ENCODE measurements at places on chromosomes 2 and 18.

DNA sequence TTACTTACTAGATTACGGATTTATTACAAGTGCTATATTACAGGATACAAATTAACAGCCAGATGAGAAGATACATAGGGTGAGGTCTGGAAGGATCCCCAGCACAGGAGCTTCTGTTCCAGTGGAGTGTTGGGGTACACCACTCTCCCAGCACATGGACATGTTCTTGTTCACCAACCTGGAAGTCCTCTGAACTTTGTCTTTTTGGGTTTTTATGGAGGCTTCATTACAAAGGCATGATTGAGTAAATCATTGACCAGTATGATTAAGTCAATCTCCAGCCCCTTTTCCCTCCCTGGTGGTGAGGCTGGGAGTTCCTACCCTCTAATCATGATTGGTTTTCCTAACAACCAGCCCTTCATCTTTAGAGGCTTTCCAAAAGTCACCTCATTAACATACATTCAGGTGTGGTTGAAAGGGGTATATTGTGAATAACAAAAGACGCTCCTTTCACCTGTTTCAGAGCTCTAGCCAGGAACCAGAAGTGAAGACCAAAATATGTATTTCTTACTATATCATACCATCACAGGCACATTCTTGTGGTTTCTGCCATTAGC is 38.3 kb downstream of the APLF start:
- no peak for DNase-seq

- DNase-seq, result no peak
Measured at GRCh38 chr2:234566622-234567021, 69.7 kb upstream of the ARL4C start.

GRCh38 chr18:50662177-50662576 is 102.3 kb downstream of the MAPK4 start:
- DNase-seq, result no peak

DNA sequence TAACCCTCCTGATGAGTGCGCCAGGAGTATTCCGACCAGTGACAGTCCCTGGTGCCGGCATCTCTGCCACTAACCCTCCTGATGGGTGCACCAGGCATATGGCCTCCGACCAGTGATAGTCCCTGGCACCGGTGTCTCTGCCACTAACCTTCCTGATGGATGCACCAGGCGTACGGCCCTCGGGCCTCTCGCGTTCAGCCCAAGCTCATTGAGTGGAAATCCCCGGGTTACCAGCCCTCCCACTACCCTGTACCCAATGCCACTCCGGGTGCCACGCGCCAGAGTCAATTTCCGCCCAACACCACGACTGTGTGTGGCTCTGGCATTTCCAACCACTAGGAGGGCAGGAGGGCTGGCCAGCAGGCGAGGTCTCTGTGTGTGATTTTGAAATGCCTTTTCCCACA is 11.7 kb upstream of the GPC1 start:
- no peak for DNase-seq

DNA sequence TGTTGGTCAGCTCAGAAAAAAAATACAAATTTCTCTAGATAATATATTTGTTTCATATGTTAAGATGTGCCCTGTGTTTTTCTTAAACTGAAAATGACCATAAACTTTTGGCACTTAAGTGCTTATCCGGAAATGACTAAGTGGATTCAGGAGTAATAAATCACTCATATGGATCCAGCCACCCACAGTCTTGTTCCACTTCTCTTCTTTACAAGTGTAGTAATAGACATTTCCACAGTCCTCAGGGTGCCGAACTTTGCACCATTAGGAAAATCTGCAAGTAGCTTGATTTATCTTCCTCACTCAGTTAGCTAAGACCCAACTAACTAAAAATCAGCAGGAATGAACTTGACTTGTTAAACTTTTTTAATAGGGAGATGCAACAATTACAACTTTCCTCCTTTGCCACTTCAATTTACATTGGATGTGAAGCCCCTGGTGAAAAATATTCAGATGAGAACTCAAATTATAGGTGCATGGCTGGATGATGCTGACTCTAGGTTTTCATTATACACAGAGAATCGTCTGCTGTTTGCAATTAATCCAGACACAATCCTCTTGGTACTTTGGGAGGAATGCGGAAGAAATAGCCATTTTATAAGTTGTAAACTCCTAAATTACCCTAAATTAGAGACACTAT is 322.5 kb downstream of the ARHGAP15 start:
- DNase-seq, result no peak

GRCh38 chr2:166727095-166727494 is 161.2 kb upstream of the XIRP2 start:
- no peak for DNase-seq

DNA sequence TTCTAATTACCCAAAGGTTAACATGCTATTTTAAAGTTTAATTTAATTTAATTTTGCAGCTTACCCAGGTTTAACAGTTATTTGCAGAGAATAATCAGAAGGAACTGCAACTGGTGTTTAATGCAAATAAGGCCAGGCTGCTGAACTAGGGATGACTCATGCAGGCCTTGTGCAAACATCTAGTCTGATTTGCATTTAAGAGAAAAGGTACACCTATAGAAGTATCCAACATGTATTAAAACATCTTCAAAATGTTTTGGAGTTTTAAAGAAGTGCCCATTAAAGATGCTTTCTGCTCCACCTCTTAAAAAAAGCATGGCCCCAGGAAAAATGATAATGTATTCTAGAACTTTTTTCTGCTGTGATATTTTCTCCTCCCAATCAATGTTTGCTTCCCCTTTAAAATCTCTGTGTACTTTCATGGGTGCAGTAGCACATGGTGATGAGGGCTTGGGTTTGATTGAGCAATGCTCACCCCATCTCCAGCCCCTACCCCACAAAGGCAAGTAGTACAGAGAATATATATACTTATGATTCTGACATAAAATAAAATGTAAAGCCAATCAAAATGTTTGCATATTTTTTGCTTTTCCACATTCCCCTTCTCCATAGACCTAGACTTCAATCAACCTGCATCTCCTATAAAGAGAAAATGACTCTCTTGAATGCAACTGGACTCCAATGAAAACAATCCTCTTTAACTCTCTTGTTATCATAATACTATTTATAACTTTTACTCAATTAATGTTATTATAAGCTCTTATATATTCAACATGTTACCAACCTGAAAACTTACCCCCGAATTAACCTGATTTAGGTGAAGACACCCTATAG is 54.1 kb downstream of the ATP8B1 start:
- DNase-seq, result no peak

GRCh38 chr2:147952118-147952517 is 68.4 kb downstream of the ORC4 start:
- DNase-seq, result no peak

- DNase-seq, result no peak
Measured at GRCh38 chr18:48711651-48712486, 173.0 kb downstream of the CTIF start.

GRCh38 chr2:230537531-230537976 is 121.6 kb downstream of the SP100 start:
- DNase-seq, result peak; percentile 39

DNA sequence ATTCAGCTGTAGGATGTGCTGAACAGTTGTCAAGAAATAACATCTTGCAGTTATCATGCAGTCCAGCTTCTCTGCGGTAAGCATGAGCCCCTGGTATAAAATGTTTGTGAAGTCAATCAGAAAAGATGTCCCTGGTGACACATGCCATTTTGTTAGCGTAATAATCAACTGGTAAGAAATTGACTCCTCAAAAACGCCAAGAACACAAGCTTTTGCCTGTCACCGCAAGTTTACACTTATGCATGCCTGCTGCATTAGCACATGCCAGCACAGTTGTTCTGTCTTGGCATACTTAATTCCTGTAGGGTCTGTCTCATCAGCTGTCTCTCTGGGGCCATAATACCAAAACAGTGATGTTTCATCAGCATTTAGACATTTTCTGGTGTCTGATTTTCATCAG is 524.8 kb upstream of the DSEL start:
- no peak for DNase-seq

- DNase-seq, result no peak
Measured at GRCh38 chr2:218218268-218219185, 1.5 kb downstream of the ARPC2 start.

GRCh38 chr2:221705185-221705877 is 133.2 kb upstream of the EPHA4 start:
- no peak for DNase-seq

GRCh38 chr2:181574321-181574720 is 82.6 kb downstream of the CERKL start:
- no peak for DNase-seq

- DNase-seq, result no peak
Measured at GRCh38 chr18:27062802-27063201, 122.3 kb downstream of the CHST9 start.

DNA sequence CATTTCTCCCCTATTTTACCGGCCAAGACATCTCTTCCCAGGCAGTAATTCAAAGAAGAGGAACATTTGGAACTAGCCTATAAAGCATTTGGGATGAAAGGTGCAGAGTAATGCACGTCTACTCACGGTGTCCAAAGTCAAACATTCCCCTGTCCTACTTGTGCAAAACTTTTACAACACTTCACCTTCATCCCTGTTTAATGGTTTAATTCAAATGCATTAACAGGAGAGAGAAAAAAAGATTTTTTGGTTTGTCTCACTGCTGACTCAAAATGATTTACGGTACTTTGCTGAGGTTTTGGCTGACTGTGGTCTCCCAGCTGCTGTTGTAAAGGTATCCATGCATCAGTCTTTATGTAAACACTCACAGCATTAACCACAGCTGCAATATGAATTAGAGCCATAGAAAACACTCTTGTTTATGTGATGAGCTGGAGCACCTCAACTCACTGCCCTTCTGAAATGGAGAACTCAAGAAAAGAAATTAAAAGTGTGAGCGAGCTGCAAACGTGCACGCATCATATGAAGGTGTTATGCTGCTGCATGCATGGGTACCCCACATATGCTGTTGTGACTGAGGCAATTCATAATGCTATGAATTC is 220.5 kb downstream of the PIEZO2 start:
- DNase-seq, result no peak

DNA sequence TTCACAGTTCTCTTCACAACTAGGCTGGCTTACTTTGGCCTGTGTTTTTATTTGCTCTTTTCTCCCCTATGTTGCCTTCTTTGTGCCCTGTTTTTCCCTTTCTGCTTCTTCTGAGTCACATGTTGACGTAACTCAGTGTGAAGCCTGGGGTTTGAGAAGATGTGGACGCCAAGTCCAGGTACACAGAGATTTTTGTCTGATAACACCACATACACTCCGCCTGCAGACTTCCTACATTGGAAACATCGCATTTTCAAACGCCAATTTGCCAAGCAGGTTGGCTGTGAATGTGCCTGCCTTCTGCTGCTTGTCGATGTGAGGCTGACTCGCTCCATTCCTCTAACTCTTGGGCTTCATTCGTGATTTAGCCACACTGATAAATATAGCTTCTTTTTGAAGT is 62.6 kb upstream of the FN1 start:
- no peak for DNase-seq

DNA sequence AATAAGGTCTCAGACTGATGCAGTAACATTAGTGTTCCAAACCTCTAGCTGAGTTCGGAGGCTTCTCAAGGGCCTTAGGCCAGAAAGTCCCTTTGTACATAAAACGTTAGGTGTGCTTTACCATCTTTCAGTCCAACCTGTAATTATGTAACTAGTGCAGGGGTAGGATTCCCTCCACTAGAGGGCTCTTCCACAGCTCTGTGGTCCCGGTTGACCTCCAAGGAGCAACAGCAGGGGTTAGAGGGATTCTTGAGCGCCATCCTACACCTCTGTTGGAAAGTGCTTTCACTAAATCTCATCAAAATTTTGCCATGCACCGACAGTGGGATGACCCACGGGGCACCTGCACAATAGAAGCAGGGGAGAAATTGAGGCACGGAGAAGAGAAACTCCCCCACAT is 155.8 kb upstream of the LRP1B start:
- no peak for DNase-seq

DNA sequence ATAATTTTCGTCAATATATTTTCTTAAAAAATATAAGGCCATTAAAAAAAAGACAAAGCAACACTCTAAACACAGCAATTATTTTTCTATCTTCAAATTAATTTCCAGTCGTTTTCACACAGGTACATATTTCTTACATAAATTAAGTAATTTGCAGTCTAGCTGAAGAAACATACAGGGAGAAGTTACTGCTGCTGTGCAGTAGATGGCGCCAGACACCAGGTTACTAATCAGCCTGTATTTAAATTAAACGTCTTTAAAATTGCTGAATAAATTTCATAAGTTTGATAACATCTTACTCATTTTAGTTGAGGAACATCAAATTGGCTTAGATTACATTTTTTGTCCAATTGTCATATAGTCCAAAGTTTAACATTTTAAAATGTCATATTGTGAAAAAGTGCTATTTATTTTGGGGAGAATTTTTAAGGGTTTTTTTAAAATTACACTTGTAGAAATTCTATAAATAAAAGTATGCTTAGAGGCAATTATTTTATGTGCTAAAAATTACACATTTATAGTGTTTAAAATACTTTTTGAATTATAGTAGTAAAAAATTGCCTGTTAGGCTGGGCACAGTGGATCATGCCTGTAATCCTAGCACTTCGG is 88.4 kb downstream of the PMAIP1 start:
- DNase-seq, result peak; percentile 53

GRCh38 chr2:241608881-241609280 is 28.1 kb downstream of the THAP4 start:
- no peak for DNase-seq

- DNase-seq, result no peak
Measured at GRCh38 chr18:24460388-24460787, at the start of gene HRH4. TSS of gene HRH4 (plus strand) at chr18:24460637. CDS start at chr18:24460729, 92 bp downstream.

DNA sequence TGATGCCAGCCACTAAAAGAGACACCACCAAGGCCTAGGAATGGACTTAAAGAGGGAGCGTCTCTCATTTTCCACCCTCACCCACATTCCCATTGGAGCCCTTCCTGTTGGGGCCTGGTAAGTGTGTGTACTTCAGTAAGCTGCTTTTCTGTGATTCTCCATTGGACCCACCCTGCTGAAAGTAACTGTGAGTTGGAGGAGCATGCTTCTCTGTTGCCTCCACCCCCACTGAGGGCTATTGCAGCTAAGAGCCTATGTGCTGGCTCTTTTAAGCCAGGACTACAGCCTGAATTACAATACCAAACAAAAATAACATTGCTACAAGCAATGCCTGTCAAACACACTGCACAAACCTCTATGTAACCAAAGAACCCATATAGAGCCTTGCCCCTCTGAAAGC is 81.1 kb downstream of the TRABD2A start:
- no peak for DNase-seq

GRCh38 chr2:101697124-101698013 is at the start of gene MAP4K4:
TSS of gene MAP4K4 (plus strand) at chr2:101697707. CDS start at chr2:101698081, 374 bp downstream.
- peak; percentile 67 for DNase-seq

DNA sequence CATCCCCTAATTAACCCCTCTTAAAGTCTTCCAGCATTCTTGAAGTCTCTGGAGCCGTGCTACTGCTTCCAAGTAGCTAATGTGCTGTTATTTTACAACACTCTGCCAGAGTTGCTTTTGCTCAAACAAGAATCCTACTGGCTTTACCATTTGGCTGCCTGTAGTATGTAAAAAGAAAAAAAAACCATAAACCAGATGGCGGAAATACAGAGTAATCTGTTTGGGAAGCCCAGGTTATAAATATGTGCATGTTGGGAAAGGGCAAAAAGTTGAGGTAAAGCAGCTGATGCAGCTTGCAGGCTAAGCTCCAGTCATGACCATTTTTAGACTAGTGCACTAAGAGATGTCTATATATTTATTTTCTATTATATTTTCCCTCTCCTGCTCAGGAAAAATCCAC is 313.2 kb upstream of the ETAA1 start:
- no peak for DNase-seq

- no peak for DNase-seq
Measured at GRCh38 chr2:135954020-135954601, 31.3 kb downstream of the DARS1 start.
